ENCODE measurements at places on chromosomes 13 and 19. TPM values are rescaled to one million over a fixed set of nuclear protein-coding genes. Genes with fewer than 3 reads are reported as not detected.

GRCh38 chr19:38683393-38684077 lies 36.1 kb downstream of the ACTN4 start:
- peak; percentile 75 for DNase-seq
- peak overlapping the region; percentile 73 for H3K27ac ChIP-seq

ANKRD24 gene
- 0.50 TPM for total RNA-seq

GPC5 gene
- total RNA-seq, result 0.07 TPM

DNA sequence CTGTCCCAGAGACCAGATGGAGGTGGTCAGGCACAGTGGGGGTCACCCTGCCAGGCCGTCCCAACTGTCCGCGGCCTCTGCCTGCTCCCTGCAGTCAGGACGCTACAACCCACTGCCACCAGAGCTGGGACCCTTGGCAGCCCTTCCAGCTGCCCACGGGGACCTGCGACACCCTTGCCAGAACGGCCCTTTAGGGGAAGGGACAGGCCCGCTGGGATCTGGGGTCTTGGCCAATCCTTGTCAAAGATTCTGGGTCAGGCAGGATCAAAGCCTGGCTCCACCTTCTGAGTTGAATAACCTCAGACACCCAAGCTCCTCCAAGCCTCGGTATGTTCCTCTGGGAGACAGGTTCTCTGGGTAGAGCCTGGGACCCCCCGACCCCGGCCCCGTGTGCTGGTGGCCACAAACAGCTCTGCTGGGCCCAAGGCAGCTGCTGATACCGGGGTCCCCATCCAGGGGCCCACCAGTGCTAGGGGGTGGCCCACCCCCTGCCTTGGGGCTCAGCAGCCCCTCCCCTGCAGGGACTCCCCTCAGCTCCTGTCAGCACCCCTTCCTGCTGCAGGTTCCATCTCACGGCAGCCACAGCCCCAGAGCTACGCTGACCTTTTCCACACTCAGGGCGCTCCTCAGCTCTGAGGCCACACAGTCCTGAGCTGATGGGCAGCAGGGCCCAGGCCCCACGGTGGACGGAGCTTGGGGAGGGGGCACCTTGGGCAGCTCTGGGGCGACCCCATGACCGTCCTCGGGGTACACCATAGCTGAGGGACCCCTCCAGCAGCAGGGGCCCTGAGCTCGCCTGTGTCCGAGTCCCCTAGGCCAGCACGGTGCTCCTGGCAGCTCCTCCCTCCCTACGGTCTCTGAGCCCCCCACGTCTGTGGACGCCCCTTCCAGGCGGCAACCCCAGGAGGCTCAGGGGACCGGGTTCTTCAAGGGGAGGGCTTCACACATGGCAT lies 18.4 kb downstream of the SBNO2 start:
- H3K4me1 ChIP-seq, result no peaks in the 10 kb centered on the region
- no peak overlapping the region for H3K4me3 ChIP-seq
- no peak overlapping the region for H3K27ac ChIP-seq
- H3K27me3 ChIP-seq, result no peaks in the 10 kb centered on the region
- no peak for DNase-seq
- peaks cover 11% of the 10 kb centered on the region for H3K36me3 ChIP-seq
